ENCODE measurements at places on chromosomes 12 and 14. TPM values are rescaled to one million over a fixed set of nuclear protein-coding genes. Genes with fewer than 3 reads are reported as not detected.

Gene PLCZ1
- not detected for total RNA-seq

Gene KRT6B
- total RNA-seq, result 0.20 TPM

Gene AHNAK2
- total RNA-seq, result 2.2 TPM

Gene TMEM52B
- not detected for total RNA-seq

Gene SLC35F4
- not detected for total RNA-seq

Gene IQSEC3
- 1.4 TPM for total RNA-seq

Gene DBX2
- 0.09 TPM for total RNA-seq

Gene DPF3
- 1.3 TPM for total RNA-seq

Gene RERGL
- not detected for total RNA-seq

Gene SRGAP1
- total RNA-seq, result 13.3 TPM

Gene NUDT14
- total RNA-seq, result 36.6 TPM
